ENCODE measurements at places on chromosomes 2 and 18.

- no peak for DNase-seq
Measured at GRCh38 chr2:159080641-159081040, 112.2 kb downstream of the TANC1 start.

- DNase-seq: no peak
Measured at GRCh38 chr2:207835805-207836204, 66.1 kb upstream of the FZD5 start.

- DNase-seq: no peak
Measured at GRCh38 chr2:20567159-20567925, 83.6 kb downstream of the HS1BP3 start.

GRCh38 chr18:3790703-3791102, 340.7 kb downstream of the TGIF1 start:
- no peak for DNase-seq

- no peak for DNase-seq
Measured at GRCh38 chr2:110876167-110876999, 144.0 kb downstream of the ACOXL start.

- DNase-seq: no peak
Measured at GRCh38 chr2:216803791-216804190, 56.1 kb downstream of the TNP1 start.

- DNase-seq: no peak
Measured at GRCh38 chr2:113867571-113867970, 22.3 kb upstream of the ACTR3 start.

DNA sequence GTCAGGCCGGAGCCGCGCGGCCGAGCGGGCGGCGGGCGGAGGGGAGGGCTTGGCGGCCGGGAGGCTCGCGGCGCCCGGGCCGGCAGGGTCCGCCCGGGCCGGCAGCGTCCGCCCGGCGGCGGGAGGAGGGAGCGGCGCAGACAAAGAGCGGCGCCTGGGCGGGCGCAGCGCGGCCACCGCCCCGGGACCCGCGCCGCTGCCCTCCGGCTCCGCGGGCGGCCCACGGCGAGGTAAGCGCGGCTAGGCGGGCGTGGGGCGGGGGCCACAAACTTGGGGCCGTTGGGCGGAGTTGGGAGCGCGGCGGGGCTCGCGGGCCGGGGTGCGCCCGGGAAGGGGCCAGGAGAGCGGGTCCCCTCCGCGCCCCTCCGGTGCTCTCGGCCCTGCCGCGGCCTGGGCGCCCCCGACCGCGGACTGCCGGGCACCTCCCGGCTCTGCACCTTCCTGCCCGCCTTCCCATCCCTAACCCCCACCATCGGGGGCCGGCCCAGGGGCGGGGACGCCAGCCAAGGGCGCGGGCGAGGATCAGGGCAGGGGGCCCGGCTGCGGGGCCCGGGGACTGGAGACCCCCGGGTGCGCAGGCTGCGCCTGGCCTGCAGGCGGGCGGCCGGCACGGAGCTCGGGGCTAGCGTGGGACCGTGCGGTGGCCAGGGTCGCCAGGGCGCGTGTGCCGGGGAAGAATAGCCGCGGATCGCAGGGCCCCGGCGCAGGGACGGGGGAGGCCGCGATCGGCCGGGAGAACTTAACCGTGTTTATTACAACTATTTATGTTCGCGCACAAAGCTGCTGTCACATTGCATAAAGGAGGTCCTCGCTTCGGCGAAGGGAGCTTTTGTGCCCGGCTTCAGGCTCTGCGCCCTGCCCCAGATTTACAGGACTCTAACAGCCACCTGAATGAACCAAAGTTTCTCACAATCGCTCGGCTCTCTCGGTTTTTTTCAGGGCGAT, at the start of gene NCK2:
TSS of gene NCK2 (plus strand) at position 4 of the 945 bp plus-strand sequence. CDS start 110,152 bp downstream, outside the sequence.
- peak; percentile 52 for DNase-seq

DNA sequence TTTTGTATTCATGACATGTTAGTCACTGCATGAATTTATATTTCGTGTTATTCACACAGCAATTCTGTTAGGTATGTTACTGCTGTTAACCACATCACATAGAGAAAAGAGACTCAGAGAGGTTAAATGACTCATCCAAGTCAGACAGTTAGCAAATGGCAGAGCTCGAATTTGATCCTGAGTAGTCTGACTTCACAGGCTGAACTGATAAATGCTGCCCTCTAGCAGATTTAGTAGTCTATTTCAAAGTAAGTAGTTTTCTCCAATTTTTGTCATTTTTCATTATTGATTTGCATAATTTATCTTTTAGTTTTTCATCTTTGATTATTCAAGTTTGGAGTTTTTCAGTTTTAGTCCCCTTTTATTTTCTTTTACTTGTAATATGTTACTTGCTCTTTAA, 58.3 kb downstream of the WDR7 start:
- DNase-seq: peak; percentile 47

DNA sequence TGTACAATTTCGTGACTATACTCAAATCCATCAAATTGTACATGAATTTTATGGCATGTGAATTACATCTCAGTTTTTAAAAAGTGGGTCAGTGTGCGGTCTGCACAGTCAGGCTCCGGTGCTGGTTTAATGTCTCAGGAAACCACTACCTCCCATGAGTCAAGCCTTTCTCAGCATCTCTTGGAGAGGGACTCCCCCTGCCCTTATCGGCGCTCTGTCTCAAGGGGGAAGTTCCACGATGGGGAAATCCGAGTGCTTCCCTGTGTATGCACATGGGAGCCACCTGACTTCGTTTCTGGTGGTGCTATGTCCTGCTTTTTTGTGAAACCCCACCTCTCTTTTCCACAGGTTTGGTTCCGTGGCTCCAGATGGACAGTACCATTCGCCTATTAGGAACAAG, 72.5 kb downstream of the ACOXL start:
- no peak for DNase-seq

DNA sequence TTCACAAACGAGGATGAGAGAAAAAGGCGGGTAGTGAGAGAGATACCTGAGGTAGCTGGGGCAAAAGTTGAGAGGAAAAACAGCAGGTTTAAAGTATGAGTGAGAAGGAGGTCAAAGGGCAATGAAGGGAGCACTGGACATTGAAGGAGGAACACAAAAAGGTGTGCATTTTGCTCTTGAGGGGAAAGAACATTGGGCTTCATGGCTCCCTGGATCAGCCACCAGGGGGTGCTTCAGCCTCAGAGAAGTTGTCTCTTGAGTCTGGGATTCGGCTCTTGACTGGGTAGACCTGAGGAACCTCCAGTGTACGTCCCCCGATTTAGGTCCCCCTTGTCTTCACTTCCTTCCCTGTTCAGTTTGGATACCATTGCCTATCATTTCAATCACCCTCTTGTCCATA, 128.5 kb downstream of the RAPGEF4 start:
- DNase-seq: peak; percentile 16

DNA sequence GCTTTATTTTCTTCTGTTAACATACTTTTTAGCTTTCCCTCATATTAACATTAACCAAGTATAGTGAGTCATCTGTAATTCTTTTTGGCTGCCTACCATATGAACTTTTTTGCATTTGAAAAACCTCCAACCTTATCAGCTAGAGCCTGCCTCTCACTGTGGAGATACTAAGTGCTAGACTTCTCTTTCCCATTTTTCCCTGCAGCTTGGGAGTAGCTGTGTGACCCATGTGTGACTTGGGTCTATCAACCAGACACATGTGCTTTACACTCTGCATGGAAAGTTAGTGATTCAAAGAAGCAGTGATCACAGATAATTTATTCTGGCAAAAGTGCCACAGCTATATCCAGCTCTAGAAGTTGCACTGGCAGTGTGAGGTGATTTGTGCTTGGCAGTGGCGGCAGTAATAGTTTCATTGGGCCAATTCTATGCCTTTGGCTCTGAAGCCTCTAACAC, 36.3 kb downstream of the PREPL start:
- no peak for DNase-seq

DNA sequence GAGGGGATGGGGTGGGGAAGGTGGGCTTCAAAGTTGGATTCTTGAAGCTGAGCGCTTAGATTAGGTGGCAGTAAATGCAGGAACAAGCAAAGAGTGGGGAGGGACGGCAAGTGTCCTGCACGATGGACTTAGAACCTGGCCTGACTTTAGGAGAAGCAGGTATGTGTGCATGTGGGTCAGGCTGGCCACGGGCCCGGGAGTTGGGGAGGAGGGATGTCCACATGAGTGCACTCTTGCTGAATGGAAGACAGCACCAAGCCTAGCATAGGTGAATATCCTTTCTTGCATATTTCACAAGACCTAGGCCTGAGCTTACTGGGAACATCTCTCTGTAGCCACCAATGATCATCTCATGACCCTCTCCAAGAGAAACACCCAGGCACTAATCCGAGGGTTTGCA, 96.1 kb downstream of the DDX1 start:
- DNase-seq: no peak

- no peak for DNase-seq
Measured at GRCh38 chr2:215811003-215811402, 202.3 kb downstream of the MREG start.

DNA sequence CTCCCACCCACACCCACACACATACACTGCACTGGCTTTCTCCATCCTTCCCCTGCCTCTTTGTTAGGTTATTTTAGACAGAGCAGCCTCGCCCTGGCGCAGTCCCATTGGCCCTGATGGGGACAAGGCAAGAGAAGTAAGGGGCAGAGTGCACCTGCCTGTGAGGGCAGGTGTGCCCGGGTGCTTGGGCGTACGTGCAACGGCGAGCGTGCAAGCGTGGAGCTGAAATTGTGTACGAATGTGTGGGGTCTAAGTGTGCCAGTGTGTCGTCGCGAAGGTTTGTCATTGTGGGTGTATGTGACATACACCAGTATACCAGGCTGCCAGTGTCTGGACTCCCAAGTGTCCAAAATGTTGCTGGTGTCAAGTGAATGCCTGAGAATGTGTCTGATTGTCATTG, 544 bp downstream of the LRATD1 start:
- no peak for DNase-seq

DNA sequence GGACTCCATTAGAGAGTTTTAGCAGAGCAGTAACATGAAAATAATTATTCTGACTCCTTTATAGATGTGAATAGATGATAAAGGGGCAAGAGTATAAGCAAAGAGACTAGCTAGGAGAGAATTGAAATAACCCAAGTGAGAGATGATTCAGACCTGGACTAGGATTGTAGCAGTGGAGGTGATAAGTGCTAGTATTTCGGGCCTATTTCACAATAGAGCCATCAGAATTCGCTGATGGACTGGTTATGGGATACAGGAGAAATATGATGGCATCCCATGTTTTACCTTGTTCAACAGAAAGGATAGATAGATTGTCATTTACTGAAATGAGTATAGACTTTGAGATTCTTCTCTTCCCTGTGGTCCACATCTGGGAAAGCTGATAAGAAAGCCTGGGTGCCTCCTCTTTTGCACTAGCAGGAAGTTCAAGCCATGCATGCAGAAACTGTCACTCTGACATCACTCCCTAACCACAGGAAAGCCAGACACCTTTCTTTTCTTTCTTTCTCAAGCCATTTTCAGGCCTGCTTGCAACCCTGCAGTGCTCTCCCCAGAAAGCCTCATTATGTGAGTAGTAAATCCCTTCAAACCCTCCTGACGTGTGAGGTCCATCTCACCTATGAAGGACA, 25.3 kb downstream of the DYNAP start:
- DNase-seq: no peak

DNA sequence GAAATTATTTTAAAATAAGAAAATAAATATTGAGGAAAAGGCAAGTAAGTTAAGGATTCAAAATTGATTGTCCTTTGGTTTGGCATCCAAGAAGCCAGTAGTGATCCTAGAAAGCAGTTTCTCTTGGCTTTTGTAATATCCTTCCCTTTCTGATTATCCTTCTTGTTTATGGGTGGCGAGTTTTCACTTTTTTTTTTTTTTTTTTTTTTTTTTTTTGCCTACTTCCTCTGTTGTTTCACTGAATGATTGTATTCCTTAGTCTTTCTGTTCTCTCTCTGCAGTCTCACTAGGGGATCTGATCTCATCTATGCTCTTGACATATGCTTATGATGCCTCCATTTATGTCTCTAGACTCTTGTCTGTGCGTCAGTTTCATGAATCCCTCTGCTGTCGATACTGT, 4.2 kb downstream of the NAPG start:
- no peak for DNase-seq

DNA sequence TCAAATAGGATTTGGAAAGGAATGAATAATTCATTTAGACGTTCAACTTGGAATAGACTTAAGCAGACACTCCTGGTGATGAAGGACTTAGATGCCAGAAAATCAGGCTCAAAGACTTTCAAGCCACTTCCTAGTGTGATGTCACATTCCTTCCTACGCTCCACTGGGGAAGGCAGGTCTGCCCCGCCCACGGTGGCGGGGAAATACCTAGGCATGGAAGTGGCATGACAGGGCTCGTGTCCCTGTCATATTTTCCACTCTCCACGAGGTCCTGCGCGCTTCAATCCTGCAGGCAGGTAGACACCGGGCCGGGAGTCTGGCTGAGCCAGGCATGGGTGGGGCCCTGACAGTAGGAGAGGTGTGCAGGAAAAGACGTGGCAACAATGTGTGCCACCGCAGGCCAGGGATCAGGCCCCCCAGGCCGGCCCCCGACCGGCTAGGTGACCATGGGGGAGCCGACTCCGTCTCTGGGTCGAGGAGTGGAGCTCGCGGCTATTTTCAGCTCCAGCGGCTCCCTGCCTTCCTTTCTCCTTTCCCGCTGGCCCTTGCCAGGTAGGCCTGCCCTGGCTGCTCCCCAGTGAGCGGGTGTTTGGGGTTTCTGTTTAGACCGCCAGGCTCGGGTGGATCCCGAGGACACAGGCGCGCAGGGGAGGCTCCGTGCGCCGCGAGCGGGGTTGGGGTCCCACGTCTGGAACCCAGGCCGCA, at the start of gene IL1RL2:
TSS of gene IL1RL2 (plus strand) at position 233 of the 705 bp plus-strand sequence. CDS start 845 bp downstream, outside the sequence.
- no peak for DNase-seq

DNA sequence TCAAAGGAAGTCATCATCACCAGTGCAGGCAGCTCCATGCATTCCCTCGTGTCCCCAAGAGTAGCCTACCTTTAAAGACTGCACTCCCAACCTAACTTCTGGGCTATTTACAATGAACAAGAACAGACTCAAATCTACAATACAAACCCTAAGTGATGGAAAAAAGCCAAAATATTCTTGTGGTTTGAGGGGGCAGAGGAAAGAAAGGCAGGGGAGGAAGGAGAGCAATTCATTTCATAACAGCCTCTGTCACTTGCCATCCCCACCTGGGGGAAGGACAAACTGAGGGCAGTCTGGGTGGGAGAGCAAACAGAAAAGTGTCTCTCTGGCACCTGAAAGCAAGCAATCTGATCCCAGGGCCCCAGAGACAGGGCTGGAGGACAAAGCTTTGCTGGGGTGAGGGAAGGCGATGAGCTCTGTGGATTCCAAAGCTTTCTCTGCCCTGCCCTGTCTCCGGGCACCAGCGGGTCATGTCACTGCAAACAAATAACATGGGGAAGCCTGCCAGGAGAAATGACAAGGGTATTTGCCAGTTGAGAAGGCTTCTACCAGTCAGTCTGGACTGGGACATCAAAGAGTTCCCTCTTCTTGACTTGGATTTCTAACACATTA, 528.0 kb upstream of the TNP1 start:
- DNase-seq: no peak

DNA sequence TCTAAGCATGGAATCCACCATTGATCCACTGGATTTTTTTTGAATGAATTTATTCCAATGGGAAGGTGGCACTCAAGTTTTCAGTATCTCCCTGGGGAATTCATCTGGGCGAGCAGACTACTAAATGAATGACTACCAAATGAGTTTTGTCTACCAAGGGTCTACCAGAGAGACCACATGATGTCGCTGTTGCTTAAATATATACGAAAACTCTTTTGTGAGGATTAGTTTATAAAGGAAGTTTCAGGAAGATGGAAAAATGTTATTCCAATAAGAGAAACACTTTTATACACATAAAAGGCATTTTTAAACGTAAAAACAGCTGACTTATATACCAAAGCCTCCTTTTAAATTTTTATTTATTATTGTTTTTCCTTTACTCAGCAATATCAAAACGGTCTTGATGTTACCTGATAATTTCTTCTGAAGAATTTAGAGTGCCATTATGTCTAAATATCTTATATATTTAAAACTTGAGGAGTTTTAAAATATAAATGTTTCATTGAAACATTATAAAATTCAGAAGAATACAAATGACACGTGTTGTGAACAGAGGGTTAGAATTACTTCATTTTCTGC, 139.7 kb downstream of the HRH4 start:
- peak; percentile 54 for DNase-seq

Data from RPMI8226 (cell line).